ENCODE measurements at places on chromosomes 7 and 10. TPM values are rescaled to one million over a fixed set of nuclear protein-coding genes. Genes with fewer than 3 reads are reported as not detected.

GRCh38 chr10:101096378-101096777 lies 34.6 kb downstream of the KAZALD1 start:
- no peaks in the 10 kb centered on the region for H3K36me3 ChIP-seq
- no peak overlapping the region for H3K27ac ChIP-seq
- H3K4me3 ChIP-seq = no peak overlapping the region
- H3K27me3 ChIP-seq = peaks cover 9% of the 10 kb centered on the region
- no peaks in the 10 kb centered on the region for H3K4me1 ChIP-seq

GRCh38 chr10:113399065-113399464 lies 153.8 kb upstream of the HABP2 start:
- peaks cover 10% of the 10 kb centered on the region for H3K4me1 ChIP-seq
- H3K27me3 ChIP-seq = no peaks in the 10 kb centered on the region
- no peaks in the 10 kb centered on the region for H3K36me3 ChIP-seq
- H3K27ac ChIP-seq = no peak overlapping the region
- peak; percentile 41 for DNase-seq
- no peak overlapping the region for H3K4me3 ChIP-seq

- no peaks in the 10 kb centered on the region for H3K36me3 ChIP-seq
- DNase-seq = peak; percentile 24
- no peak overlapping the region for H3K4me3 ChIP-seq
- peaks cover 52% of the 10 kb centered on the region for H3K4me1 ChIP-seq
- no peaks in the 10 kb centered on the region for H3K27me3 ChIP-seq
- no peak overlapping the region for H3K27ac ChIP-seq
These were observed 119.9 kb downstream of the MBL2 start for GRCh38 chr10:52652431-52653262.

GRCh38 chr10:60646966-60647796 lies 131.1 kb upstream of the CDK1 start:
- peak; percentile 46 for DNase-seq
- H3K36me3 ChIP-seq = no peaks in the 10 kb centered on the region
- H3K4me3 ChIP-seq = no peak overlapping the region
- no peak overlapping the region for H3K27ac ChIP-seq

- no peak overlapping the region for H3K27ac ChIP-seq
- H3K27me3 ChIP-seq = no peaks in the 10 kb centered on the region
- no peak for DNase-seq
- no peaks in the 10 kb centered on the region for H3K36me3 ChIP-seq
These were observed 92.9 kb upstream of the DUSP5 start for GRCh38 chr10:110404825-110405224.

GRCh38 chr10:132140167-132140925 lies 46.4 kb upstream of the DPYSL4 start:
- H3K4me3 ChIP-seq = no peak overlapping the region
- no peaks in the 10 kb centered on the region for H3K4me1 ChIP-seq
- DNase-seq = no peak
- H3K27ac ChIP-seq = no peak overlapping the region
- no peaks in the 10 kb centered on the region for H3K36me3 ChIP-seq
- no peaks in the 10 kb centered on the region for H3K27me3 ChIP-seq

The TRPV5 gene
- polyA plus RNA-seq = not detected

The ZDHHC4 gene
- 44.1 TPM for polyA plus RNA-seq

The CRTAC1 gene
- 53.4 TPM for polyA plus RNA-seq

Data from lung (tissue), 17 donors.